ENCODE measurements at places on chromosomes 13 and 19. TPM values are rescaled to one million over a fixed set of nuclear protein-coding genes. Genes with fewer than 3 reads are reported as not detected.
A peak's percentile ranks its signal among the peaks of the same experiment; 100 is the strongest.

DNA sequence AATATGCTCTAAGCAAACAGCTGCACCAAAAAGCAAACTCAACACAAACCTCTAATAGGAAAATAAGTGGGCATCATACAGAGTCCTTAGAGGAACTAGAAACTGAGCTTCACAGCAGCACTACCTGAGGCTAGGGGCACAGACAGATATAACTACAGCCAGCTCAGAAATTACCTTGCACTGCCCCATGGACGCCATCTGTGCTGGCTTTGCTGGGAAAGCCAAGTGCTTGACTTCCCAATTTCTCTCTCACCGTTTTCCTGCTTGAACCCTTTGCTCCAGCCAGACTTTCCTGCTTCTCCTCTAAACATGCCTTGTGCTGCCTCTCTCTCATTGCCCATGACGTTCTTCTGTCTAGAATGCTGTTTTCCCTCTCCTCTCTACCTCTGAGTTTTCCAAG, 29.3 kb downstream of the MTUS2 start:
- peaks cover 8% of the 10 kb centered on the region for H3K27me3 ChIP-seq
- H3K4me3 ChIP-seq: no peak overlapping the region
- no peaks in the 10 kb centered on the region for H3K4me1 ChIP-seq
- H3K27ac ChIP-seq: no peak overlapping the region
- DNase-seq: no peak
- no peaks in the 10 kb centered on the region for H3K36me3 ChIP-seq

DNA sequence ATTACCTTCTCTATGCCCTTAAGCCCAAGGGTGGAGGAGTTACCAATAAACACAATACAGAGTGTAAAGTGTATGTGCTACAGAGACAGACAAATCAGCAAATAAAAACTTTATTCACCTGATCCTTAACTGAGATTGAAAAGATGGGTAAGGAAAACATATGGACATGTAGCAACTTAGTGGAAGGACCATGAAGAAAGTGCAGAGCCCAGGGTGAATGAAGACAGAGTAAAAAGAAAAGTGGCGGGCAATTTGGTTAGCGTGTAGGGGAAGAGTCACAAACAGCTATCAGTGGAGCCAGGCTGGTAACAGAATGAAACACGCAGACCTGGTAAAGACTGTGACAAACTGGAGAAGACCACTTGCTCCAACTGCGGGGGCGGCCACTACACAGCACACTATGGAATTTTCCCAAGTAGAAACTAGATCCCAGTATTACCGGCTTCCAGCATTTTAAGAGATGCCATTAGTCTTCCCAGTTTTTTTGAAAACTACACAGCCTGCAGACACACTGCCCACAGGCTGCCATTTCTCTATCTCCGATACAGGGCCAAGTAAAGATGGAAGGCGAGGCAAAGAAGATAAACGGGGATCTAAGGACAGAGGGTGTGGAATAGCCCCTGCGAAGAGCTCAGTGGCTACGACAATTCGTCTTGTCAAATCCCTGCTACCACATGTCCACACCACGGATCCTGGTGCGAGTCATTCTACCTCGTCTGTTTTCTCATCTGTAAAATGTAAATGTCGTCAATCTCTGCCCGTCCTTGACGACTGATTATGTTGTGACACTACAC, 1.2 kb downstream of the UQCRFS1 start:
- H3K36me3 ChIP-seq: peaks cover 31% of the 10 kb centered on the region
- peaks cover 42% of the 10 kb centered on the region for H3K4me1 ChIP-seq
- DNase-seq: peak; percentile 36
- peak overlapping the region; percentile 96 for H3K27ac ChIP-seq

- no peaks in the 10 kb centered on the region for H3K27me3 ChIP-seq
- no peaks in the 10 kb centered on the region for H3K36me3 ChIP-seq
- no peak for DNase-seq
- no peaks in the 10 kb centered on the region for H3K4me1 ChIP-seq
- no peak overlapping the region for H3K27ac ChIP-seq
- no peak overlapping the region for H3K4me3 ChIP-seq
Observed at GRCh38 chr13:29689548-29689947, 94.1 kb upstream of the SLC7A1 start.

- H3K4me1 ChIP-seq: peaks cover 16% of the 10 kb centered on the region
- H3K27me3 ChIP-seq: peaks cover 45% of the 10 kb centered on the region
- H3K27ac ChIP-seq: peak overlapping the region; percentile 70
- H3K4me3 ChIP-seq: peak overlapping the region; percentile 85
Observed at GRCh38 chr19:56477429-56478338, 539 bp upstream of the ZNF667 start.

DNA sequence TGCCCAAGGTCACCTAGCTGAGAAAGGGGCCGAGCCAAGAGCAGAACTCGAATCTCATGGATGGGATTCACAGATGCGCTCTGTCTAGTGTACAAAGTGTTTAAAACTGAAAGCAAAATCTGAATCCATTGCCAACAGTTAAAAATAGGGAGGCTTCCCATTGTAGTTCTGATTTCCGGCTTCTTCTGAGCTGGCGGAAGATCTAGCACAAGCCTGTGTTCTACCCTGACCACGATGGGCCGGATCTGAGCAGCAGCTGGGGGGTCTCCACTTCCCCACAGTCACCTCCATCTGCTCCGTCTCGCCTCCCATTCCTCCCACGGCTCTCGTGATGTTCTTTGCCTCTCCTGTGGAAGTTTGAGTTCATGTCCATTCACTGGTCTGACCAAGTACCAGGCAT, 2.4 kb downstream of the CACNG8 start:
- H3K27ac ChIP-seq: no peak overlapping the region
- peaks cover 5% of the 10 kb centered on the region for H3K4me1 ChIP-seq
- H3K4me3 ChIP-seq: no peak overlapping the region
- H3K27me3 ChIP-seq: peaks cover 56% of the 10 kb centered on the region
- no peaks in the 10 kb centered on the region for H3K36me3 ChIP-seq

GRCh38 chr13:40178130-40178529, 488.3 kb downstream of the FOXO1 start:
- no peak overlapping the region for H3K27ac ChIP-seq
- no peaks in the 10 kb centered on the region for H3K36me3 ChIP-seq
- no peak overlapping the region for H3K4me3 ChIP-seq
- H3K4me1 ChIP-seq: peaks cover 41% of the 10 kb centered on the region
- peak; percentile 45 for DNase-seq

- peaks cover 17% of the 10 kb centered on the region for H3K4me1 ChIP-seq
- DNase-seq: no peak
- no peaks in the 10 kb centered on the region for H3K27me3 ChIP-seq
- no peak overlapping the region for H3K4me3 ChIP-seq
- no peaks in the 10 kb centered on the region for H3K36me3 ChIP-seq
Observed at GRCh38 chr19:6721773-6722172, 1.3 kb upstream of the C3 start.

DNA sequence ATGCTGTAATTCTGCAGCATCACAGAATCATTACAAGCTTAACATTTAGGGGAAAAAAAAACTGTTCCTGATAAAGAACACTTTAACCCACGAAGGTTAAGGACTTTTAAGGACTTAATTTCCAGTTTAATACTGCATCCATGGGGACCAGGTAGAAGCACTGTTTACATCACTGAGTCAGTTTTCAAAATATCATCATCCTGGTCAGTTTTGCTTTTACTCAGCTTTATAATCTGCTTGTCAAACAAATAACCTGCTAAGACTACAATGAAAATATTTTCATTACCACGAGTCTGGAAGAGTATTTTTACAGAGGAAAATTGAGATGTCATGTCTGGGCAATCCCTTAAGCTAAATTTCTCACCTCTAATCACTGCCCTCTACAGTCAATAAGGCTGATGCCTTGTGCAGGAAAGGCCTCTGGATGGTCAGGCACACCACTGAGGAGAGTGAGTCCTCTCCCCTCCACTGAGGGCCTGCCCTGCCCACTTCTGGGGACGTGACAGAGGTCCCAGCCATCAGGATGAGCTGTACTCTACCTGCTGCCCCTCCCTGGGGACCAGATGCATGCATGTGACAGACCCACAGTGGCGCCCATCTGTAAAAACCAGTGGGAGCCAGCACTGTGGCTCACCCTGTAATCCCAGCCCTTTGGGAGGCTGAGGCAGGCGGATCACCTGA, 31.0 kb downstream of the FOXO1 start:
- H3K4me1 ChIP-seq: peaks cover 87% of the 10 kb centered on the region
- H3K27me3 ChIP-seq: no peaks in the 10 kb centered on the region
- peak overlapping the region; percentile 65 for H3K27ac ChIP-seq
- no peak for DNase-seq
- peaks cover 20% of the 10 kb centered on the region for H3K36me3 ChIP-seq

DNA sequence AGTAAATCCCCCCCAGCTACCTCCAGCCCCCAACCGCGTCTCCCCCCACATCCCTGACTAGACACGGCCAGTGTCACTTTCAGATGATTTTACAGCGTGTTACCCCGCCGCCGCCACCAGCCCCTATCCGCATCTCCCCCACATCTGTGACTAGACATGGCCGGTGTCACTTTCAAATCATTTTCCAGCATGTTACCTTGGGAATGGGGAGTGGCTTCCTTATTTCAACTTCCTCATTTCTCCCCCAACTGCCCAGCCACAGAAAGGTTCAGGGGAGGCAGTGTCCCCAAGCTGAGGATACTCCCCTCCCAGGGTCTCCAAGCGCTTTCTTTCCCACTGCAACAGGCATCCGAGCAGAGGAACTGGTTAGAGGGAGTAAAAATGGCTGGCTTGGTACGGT, 18.4 kb downstream of the ADGRL1 start:
- no peaks in the 10 kb centered on the region for H3K27me3 ChIP-seq
- no peak for DNase-seq
- H3K4me1 ChIP-seq: peaks cover 8% of the 10 kb centered on the region
- H3K4me3 ChIP-seq: no peak overlapping the region

DNA sequence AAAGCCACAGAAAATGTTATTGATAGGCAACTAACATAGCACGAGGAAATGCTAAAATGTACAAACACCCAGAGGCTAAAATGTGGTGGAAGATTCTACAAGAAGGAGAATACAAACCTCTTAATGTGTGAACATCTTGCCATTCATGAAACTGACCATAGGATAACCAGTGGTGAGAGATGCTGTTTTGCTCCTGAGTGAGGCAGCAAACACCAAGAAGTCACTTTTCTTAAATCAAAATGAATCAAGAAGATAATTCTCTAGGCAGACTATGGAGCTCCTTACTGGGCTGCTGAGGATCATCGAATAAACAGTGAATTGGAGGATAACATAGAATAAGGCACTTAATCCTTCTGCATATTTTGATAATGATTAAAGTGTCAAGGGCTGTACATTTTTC, 375.4 kb upstream of the SLITRK6 start:
- no peaks in the 10 kb centered on the region for H3K27me3 ChIP-seq
- no peaks in the 10 kb centered on the region for H3K4me1 ChIP-seq
- H3K36me3 ChIP-seq: no peaks in the 10 kb centered on the region
- H3K4me3 ChIP-seq: no peak overlapping the region

DNA sequence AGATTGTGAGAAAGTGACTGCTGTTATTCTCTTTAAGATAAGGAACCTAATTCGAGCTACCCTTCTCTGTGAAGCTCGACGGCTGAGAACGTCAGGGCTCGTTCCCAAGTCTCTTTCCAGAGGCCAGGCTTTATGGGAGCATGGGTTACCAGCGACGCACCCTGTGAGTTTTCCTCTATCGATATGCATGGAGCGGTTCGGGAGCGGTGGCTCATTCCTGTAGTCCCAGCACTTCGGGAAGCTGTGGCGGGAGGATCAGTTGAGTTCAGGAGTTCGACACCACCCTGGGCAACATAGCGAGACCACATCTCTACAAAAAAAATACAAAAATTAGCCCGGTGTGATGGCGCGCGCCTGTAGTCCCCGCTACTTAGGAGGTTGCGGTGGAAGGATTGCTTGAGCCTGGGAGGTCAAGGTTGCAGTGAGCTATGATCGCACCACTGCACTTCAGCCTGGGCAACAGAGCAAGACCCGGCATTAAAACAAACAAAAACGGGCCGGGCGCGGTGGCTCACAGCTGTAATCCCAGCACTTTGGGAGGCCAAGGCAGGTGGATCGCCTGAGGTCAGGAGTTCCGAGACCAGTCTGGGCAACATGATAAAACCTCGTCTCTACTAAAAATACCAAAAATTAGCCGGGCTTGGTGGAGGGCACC, 681 bp upstream of the ZNF606 start:
- peak overlapping the region; percentile 81 for H3K4me3 ChIP-seq
- H3K27ac ChIP-seq: peak overlapping the region; percentile 79
- H3K27me3 ChIP-seq: no peaks in the 10 kb centered on the region

DNA sequence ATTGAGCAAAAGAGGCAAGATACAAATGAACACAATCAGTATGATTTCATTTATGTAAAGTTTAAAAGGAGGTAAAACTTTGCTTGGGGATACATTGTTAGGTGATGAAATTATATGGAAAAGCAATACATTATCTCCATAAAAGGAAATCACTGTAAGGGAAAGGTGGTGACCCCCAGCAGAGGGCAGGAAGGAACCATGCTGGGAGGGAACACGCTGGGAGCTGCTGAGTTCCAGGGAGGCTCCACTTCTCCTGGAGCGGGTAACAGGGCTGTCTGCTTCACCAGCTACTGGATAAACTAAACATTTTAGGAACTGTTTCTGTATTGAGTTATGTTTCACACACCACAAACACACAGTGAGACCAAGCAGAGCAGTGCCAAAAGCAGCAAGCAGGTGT, 91.2 kb downstream of the KATNAL1 start:
- H3K4me1 ChIP-seq: no peaks in the 10 kb centered on the region
- no peak for DNase-seq
- peaks cover 1% of the 10 kb centered on the region for H3K36me3 ChIP-seq
- no peak overlapping the region for H3K27ac ChIP-seq
- H3K4me3 ChIP-seq: no peak overlapping the region

DNA sequence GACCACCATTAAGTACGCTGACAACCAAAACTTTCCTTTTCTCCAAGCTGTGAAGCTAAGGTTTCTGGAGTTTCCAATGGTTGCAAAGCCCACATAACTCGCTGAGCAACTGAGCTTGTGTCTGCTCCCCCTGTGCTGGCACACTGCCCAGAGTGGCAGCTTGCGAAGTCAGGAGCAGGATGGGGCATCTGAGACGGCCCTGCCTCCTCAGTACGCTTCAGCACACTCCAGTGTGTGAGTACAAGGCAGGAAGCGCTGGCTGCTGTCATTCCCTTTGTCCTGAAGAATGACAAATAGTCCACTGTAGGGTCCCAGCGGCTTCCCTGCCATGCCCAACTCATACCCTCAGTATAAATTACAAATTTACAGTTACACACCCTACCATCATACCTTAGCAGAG, 51.5 kb downstream of the SKA3 start:
- H3K4me3 ChIP-seq: no peak overlapping the region
- H3K27me3 ChIP-seq: no peaks in the 10 kb centered on the region
- DNase-seq: no peak
- H3K36me3 ChIP-seq: no peaks in the 10 kb centered on the region
- no peaks in the 10 kb centered on the region for H3K4me1 ChIP-seq
- H3K27ac ChIP-seq: no peak overlapping the region

Gene ELAVL3
- total RNA-seq: not detected

Gene KLK12
- total RNA-seq: not detected

Gene RFPL4A
- total RNA-seq: not detected

Gene MUC16
- not detected for total RNA-seq

Gene ZNF730
- 0.81 TPM for total RNA-seq

Data from activated naive CD4-positive, alpha-beta T cell treated with anti-CD3 and anti-CD28 coated beads for 36 hours (primary cell).